ENCODE measurements at places on chromosomes 13 and 19.

DNA sequence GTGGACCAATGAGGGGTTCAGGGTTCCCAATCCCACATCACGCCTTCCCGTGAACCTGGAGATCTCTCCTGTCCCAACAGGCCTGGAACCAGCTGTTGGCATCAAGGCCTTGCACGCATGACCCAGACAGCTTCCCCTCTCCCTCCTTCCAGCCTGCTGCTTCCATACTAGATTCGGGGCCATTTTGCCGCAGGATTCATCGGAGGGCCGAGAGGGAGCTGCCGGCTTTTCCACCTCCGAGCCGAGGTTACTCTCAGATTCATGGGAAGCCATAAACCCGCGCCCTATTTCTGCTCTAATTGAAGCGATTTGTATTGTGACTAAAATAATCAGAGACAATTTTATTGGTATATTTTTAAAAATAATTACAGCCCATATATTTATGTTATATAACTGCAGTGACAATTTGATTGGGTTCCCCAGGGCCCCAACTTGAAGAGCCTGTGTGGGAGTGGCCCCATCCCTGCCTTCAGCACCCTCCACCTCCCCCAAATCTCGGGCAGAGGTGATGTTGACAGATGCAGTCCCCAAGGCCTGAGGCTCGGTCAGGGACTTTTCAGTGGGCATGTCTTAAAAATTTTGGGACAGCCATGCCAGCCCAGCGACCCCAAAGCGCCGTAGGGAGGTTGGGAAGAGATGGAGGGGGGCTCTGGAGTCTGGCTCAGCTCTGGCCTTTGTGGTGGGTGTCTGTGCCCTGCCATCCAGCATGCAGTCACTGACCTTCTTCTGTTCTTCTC, 30.8 kb upstream of the PEPD start:
- DNase-seq, result no peak

- DNase-seq, result no peak
Measured at GRCh38 chr19:11633223-11633622, 35.9 kb downstream of the ZNF627 start.

GRCh38 chr13:73532987-73533510, 474.2 kb downstream of the KLF5 start:
- peak; percentile 15 for DNase-seq

- no peak for DNase-seq
Measured at GRCh38 chr19:55537741-55538111, 793 bp upstream of the SBK2 start.

GRCh38 chr19:35704218-35704617, at the start of gene ZBTB32:
ZBTB32 (plus strand) TSS chr19:35704558; CDS start chr19:35714627, 10,069 bp downstream.
- DNase-seq, result peak; percentile 79

DNA sequence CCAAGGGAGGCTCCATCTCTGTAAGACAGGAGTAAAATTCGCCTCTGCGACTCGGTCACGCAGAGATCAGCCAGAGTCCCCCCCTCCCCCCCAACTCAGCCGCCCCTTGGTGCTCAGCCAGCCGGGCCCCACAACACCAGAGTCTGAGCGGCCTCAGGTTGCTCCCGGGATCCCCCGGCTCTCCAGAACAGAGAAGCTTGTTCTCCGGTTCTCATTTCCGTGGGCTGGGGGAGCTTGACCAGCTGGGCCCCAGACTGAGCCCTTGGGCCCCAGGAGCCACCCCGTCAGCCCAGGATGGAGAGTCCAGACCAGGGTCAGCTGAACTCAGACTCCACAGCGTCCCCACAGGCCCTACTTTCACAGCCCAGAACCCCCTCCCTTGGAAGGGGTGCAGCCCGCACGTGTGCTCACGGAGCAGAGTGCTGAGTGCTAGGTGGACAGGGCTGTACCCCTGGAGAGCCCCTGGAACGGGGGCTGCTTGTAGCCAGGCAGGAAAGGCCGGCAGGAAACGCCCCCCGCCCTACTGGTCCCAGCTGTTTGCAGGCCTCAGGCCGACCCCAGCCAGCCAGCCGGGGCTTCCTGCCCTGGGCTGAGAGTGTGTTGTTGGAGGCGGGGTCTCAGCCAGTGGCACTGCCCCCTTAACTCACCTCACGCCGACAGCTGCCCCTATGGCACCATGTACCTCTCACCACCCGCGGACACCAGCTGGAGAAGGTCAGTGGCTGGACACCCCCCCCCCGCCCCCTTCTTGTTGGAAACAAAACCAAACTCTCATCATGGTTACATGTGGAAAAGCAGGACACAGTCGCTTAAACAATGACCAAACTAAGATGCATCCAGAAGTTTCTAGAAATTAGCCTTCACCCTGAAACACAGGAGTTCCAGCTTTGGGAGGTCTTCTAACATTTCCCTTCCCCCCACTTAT, 44.4 kb downstream of the COMP start:
- no peak for DNase-seq

- DNase-seq, result no peak
Measured at GRCh38 chr19:34403784-34404108, 453 bp upstream of the PDCD2L start.

- DNase-seq, result peak; percentile 95
Measured at GRCh38 chr13:26985285-26985878, 186.2 kb downstream of the USP12 start.

DNA sequence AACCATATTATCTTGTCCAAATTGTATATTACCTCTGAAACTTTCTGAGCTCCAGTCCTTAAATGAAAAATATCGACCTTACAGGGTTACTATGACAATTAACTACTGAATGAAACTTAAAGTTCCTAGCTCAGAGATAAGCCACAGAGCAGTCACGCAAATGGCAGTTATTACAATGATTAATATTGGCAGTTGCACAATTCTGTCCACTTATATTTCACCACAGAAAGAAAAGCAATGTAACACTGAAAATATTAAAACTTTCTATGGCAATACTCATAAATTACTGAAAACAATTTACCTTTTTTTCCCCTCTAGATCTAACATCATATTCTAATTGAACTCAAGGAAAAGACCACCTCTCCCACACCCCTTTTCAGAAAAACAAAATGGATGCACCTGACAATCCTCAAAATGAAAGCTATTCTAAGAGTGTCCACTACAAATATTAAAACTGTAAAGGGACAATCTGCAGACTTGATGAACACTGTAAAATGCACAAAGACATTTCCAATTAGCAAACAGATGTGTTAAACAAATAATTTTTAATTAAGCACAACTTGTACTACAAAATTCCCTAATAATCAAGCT, 14.6 kb downstream of the LNX2 start:
- DNase-seq, result peak; percentile 78

DNA sequence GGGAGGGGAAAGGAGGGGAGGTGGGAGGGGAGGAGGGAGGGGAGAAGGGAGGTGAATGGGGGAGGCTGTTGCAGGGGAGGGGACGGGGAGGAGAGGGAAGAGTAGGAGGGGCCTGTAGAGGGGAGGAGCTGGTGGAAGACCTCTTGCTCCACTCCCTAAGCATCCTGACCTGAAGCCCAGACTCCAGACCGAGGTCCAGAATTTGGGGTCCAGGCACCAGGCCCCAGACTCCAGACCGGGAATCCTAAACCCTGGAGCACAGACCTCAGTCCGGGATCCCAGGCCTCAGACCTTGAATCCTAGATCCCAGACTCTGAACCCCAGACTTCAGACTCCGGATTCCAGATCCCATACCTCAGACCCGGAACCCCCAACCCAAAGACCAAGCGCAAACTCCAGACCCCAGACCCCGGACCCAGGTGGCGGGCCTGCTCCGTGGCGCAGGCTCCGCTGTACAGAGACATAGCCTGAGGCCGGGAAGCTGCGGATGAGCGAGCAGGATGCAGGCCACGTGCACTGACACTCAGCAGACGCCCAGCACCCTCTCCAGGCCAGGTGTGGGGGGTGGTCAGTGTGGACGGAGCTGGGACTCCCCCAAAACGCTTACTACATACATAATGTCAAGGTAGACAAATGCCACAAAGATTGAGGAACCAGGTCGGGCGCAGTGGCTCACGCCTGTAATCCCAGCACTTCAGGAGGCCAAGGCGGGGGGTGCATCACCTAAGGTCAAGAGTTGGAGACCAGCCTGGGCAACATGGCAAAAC, 710 bp upstream of the BTBD2 start:
- DNase-seq, result peak; percentile 87

- no peak for DNase-seq
Measured at GRCh38 chr13:41774605-41775218, 186.2 kb downstream of the VWA8 start.

GRCh38 chr13:33870046-33870668, 52.2 kb downstream of the RFC3 start:
- DNase-seq, result no peak

GRCh38 chr13:74892096-74892495, 589.9 kb downstream of the TBC1D4 start:
- no peak for DNase-seq

GRCh38 chr13:21579754-21580316, 24.1 kb downstream of the MICU2 start:
- DNase-seq, result no peak

DNA sequence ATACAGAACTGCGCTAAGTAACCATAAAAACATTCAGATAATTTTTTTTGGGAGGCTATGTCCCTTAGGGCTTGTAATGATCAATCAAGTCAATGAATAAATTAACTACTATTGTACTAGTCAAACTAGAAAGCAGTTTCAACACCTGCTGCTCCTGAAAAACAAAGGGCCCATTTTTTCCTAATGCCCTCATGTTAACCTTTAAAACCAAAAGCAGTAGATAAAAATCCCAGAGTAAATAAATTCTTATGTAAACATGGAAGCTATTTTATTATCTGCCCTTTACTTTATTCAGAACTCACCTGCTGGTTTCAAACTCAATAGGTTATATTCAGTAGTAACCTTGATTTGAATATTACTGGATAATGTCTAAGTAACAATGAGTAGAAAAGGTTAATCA, 159.5 kb upstream of the STARD13 start:
- DNase-seq, result no peak

- no peak for DNase-seq
Measured at GRCh38 chr19:30119180-30119908, 177.3 kb downstream of the URI1 start.

DNA sequence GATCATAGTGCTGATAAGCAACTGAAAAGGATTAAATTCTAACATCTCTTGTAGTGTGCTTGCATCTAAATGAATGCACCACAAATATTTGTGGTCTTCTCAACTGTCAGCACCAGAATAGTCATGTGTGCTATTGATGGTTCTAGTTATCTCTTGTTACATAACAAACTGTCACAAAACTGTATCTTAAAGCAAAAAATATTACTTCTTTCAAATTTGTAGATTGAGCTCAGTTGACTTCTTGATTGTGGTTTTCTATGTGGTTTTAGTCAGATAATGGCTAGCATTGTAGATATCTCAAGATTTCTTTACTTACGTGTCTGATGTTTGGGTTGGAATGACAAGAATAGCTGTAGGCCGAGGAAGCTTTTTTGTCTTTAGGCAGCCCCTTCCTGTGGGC, 431.3 kb downstream of the SLITRK6 start:
- DNase-seq, result peak; percentile 4

DNA sequence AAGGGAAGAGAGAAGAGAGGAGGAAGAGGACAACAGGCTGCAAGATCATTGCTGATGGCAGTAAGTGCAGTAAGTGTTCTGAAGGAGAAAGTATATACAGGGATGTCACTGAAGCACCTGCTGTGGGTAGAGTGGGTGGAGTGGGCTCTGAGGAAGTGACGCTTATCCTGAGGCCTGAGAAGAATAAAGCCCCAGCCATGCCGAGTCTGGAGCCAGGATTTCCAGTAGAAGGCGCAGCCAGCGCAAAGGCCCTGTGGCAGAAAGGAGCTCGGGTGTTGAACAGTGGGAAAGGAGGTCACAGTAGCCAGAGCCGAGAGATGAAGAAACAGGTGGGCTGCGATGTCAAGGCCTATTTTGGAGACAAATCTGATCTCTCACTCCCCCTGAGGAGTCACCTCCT, 31.8 kb upstream of the ADGRE5 start:
- no peak for DNase-seq

GRCh38 chr19:49210901-49211451, 53.4 kb downstream of the TRPM4 start:
- DNase-seq, result no peak

DNA sequence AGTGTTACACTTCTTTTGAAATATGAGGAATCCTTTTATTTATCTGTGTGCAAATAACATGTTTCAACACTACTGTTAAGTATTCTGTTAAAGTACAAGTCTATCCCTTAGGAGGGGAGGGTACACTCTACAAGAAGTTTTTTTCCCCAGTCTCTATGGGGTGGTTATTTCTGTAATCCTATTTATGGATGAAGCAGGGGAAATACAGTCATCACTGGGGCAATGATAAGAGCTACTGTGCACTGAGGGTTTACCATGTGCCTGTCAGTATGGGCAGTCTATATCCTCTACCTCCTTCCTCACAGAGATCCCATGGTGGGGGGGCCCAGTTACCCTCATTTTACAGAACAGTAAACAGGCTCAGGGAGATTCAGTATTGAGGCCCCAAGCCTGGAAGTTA, 16.6 kb upstream of the TRIM13 start:
- DNase-seq, result peak; percentile 34

DNA sequence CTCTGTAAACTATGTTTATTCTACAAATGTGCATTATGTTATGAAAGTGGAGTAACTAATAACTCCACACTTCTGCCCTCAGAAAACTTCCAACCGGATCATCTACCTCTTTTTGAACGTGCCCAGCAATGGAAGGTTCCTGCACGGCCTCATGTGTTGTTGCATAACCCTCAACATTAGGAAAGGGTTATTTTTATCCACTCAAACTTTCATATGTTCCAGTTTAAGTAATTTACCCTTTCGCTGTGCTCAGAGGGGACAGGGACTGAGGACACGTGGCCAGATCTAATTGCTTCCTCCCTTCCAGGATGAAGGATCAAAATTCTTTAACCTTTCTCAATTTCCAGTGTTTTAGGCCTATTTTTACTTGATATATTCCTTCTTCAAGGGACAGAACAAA, 29.6 kb downstream of the IRS2 start:
- DNase-seq, result no peak

DNA sequence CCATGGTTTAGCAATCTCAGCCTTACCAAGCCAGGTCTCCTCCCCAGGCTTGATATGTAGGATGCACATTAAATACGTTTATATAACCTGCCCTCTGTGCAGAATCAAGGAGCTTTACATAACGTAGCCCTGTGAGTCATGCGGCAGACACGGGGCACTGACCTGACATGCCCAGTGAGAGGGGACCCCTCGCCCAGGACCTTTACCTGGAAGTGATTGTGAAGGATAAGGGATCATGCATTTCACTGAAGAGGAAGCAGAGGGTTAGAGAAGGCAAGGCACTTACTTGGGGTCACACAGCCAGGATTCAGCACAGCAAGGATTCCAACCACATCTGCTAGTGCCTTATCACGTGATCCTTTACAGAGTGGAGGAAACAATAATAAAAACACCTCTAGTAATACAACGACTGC, 18.9 kb upstream of the FOSB start:
- DNase-seq, result no peak

- peak; percentile 94 for DNase-seq
Measured at GRCh38 chr19:16829010-16829821, at the start of gene SIN3B. SIN3B (plus strand) TSS chr19:16829398; CDS start chr19:16829421, 23 bp downstream.

DNA sequence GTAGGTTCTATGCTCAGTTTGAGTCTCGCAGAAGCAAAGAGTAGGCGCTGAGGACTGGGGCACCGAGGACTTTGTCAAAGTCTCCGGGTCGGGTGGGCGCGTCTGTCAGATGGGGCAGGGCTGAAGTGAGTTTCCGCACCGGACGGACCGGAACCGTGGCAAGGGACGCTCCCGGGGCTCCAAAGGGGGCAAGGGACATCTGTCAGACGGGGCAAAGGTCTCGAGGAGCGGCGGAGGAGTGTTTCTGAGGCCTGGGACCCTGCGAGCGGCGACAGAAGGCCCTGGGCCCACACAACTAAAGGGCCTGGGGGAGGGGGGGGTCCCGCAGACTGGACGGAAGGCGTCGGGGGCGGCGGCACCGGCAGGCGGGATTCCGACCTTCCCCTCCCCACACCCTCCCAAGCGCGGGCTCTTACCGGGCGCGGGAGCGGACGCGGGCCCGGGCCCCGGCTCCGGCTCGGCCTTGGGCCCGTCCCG, 13.3 kb upstream of the AKAP8L start:
- peak; percentile 41 for DNase-seq

Measured in hematopoietic multipotent progenitor cell treated with erythropoietin and hydrocortisone succinate and interleukin-3 and kit ligand, for 6 days (in vitro differentiated cells).